Stimulated activated CD4-positive, alpha-beta T cell treated with anti-CD3 and anti-CD28 coated beads, Interleukin-12 subunit alpha, Interleukin-12 subunit beta, amount 100 ng/mL, for 24 hours (primary cell): ENCODE measurements at places on chromosomes 13 and 19.

DNA sequence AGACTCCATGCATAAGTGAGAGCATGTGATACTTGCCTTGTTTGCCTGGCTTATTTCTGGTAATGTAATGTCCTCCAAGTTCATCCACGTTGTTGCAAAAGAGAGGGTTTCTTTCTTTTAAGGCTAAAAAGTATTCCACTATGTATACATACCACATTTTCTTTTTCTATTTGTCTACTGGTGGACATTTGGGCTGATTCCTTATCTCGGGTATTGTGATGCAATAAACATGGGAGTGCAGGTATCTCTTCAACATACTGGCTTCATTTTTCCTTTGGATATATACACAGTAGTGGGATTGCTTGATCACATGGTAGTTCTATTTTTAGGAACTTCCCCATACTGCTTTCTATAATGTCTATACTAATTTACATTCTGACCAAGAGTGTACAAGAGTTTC lies 49.6 kb upstream of the EBPL start:
- DNase-seq = no peak

GRCh38 chr19:32771596-32771995 lies 52.0 kb downstream of the TDRD12 start:
- no peak for DNase-seq

GRCh38 chr13:98585398-98585754 lies 8.5 kb upstream of the STK24 start:
- no peak for DNase-seq

DNA sequence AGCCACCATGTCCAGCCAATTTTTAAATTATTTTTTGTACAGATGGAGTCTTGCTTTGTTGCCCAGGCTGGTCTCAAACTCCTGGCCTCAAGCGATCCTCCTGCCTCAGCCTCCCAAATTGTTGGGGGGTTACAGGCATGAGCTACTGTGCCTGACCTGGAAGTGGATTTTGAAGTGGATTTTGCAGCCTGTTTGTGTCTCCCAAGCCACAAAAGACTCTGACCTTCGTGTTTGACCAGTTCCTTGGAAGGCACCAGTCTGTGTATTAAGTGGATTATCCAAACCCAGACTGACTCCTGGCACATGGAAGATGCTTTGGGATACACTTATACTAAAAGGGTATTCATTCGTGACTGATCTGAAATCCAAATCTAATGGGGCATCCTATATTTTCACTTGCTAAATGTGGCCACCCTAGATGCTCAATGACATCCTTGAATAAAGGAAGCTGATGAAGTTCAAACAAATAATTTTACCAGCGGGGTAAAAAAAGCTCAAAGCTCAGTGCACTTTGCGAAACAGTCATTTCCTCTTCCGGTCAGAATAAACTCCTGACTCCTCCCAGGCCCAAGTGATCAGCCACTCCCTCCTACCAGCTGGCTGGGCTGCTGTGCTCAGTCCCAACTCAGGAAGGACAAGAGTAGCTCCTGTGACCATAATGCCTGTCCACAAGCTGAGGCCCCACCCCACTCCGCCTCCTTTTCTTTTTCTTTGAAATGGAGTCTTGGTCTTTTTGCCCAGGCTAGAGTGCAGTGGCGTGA lies 32.6 kb upstream of the GATAD2A start:
- no peak for DNase-seq

GRCh38 chr19:5515737-5516136 lies 52.0 kb downstream of the TINCR start:
- no peak for DNase-seq

DNA sequence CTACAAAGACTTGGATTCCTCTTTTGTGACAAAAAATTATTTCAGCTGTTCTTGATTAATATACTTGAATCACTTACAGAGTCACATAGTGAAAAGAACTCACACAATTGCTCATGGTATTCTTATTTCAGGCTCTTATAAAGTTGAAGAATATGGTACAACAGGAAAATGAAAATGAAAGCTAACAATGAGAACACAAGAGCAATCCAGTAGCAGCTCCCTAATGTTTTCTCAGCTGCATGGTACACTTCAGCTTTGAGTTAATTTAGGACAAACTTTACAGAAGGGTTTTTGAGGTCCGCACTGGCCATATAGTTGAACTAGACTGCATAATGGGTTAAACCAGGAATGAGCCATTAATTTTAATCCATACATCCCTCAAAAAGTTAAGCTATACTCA lies 1261.8 kb downstream of the SLITRK5 start:
- DNase-seq = no peak

DNA sequence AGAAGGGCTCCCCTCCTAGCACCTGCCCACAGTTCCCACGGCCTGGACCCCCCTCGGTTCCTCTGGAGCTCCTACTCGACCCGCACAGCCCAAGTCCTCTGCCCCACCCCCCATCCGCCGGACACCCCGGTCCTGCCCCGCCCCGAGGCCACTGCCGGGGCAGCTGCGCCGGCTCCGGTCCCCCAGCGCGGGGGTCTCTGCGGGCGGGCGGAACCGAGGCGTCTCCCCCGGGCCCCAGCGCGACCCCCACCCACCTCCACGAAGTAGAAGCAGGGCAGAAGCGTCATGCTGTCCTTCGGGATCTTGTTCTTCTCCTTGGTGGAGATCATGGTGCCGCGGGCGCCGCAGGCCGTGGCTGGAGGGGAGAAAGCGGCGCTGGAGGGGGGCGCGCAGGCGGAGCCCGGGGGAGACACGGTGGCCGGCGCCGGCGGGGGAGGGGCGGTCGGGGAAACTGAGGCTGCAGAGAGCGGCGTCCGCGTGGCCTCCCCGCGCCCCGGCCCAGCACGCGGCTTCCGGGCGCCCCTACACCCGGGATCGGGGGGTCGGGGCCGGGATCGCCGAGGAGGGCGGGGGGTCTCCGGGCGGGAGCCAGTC lies 427 bp downstream of the PLPPR3 start:
- DNase-seq = no peak
